ENCODE measurements at places on chromosomes 7 and 10.

- DNase-seq: no peak
These were observed 112.3 kb downstream of the HGF start for GRCh38 chr7:81657551-81657950.

DNA sequence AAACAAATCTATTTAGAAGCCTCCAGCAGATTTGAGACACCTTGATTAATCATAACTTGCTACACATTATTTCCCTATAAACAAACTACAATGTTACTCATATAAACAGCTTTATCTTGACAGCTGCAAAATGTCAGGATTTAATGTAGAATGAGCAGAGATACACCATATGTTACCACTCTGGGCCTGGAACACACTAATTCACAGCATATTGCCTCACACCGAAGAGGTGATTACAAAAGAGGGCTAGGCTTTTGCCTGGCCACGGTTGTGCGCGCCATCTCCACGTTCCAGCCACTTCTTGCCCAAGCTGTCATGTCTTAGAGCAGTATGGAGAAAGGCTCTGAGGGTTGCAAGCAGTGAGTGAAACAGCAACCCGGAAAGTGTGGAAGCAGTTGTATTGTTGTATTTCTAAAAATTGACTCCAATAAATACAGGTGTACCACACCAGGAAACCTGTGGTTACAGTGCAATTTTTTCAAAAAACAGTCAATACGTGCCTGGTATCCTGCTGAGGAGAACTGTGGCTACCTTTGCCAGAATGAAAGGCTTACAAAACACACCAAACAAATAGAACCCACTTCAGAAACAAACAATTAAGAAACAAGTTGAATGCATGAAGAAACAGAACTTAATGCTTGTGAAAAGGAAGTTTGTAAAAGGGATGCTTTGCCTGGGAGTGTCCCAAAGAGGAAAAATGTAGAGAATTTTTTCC is 498.1 kb downstream of the PLXNA4 start:
- DNase-seq: no peak

- no peak for DNase-seq
These were observed 10.6 kb upstream of the FAM20C start for GRCh38 chr7:181738-182137.

DNA sequence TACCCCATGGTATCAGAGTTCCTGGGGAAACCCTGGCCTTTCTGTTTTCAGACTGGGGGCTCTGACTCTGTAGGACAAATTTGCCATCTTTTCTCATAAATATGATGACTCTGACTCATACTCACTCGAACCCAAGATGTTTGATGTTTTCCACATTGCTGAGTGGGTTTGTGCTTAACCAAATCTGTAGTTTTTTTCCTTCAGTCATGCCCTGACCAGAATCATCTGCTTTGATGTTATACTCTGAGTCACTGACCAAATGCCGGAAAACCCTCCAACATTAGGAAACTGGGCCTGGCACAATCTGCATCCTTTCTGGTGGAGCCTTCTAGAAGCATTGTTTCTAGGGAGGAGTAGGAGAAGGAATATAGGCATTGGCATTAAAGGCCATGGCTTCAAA is 118.7 kb downstream of the C10orf105 start:
- no peak for DNase-seq

GRCh38 chr7:99371376-99371920 is 3.1 kb upstream of the ARPC1B start:
- DNase-seq: no peak

DNA sequence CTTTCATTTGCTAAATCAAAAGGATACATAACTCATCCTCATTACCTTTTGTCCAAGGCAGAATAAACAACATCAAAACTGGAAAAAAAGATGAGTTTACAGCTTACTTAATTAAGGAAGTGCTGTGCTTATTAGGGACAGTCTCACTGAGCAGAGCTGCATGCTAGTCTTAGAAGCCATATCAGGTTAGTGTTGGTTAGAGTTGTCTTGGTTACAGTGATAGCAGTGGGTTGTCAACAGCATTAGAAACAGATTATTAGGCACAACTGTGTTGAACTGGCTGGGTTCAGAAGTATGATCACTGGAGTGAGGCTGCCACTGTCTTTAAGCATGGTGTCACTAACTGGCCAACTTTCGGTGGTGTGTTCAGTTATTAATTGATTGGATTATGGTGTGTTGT is 503.9 kb upstream of the IGFBP3 start:
- no peak for DNase-seq

- DNase-seq: no peak
These were observed 8.6 kb downstream of the BTBD16 start for GRCh38 chr10:122279725-122280141.

DNA sequence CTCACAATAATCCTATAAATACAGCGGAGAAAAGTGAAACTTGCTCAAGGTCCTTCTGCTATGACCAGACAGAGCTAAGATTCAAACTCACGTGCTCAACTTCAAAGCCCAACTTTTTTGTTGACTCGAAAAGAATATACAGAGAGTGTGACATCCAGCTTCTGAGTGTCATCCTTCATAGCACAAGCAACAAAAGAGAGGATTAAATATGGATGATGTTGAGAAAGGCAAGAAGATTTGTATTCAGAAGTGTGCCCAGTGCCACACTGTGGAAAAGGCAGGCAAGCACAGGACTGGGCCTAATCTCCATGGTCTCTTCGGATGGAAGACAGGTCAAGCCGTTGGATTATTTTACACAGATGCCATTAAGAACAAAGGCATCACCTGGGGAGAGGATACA is 2.1 kb upstream of the FAM3C start:
- no peak for DNase-seq

DNA sequence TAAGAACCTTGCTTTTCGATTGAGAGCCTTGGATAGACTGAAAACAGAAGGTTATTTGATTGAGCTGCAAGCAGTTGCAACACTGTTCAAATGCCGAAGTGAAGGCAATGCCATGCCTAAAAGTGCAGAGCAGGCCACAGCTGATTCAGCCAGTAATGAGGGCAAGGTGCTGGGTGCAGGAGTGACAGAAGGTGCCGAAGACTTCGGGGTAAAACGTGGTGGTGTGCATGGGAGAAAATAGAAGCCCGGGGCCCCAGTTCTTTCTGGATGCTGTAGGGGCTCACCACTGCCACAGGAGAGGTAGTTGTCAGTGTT is 43.6 kb upstream of the GATAD1 start:
- DNase-seq: no peak

All from activated CD8-positive, alpha-beta memory T cell treated with anti-CD3 and anti-CD28 coated beads, Interleukin-2, amount 50 U/mL, for 4 hours (primary cell).